ENCODE measurements at places on chromosomes 16 and 17.
A peak's percentile ranks its signal among the peaks of the same experiment; 100 is the strongest.

GRCh38 chr17:79845601-79845949, 6.3 kb upstream of the CBX4 start:
- no peak for DNase-seq

GRCh38 chr16:4460936-4461249, 13.5 kb downstream of the NMRAL1 start:
- DNase-seq = no peak

DNA sequence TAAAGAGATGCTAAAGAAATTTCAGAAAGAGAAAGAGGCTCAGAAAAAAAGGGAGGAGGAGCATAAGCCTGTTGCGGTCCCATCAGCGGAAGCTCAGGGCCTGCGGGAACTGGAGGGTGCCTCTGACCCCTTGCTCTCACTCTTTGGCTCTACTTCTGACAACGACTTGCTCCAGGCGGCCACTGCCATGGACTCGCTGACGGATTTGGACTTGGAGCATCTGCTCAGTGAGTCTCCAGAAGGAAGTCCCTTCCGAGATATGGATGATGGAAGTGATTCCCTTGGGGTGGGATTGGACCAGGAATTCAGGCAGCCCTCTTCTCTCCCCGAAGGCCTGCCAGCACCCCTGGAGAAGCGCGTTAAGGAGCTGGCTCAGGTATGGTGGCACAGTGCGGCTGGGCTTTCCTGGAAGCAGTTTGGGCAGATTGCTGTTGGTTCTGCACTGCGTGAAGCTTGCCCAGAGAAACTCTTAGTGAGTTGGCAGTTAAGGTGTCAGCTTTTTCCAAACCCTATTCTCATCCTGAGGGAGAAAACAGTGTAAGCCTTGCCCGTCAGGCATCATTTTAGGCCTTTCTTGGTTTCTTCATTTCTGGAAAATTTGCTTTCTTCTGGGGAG, 13.6 kb downstream of the UBN1 start:
- no peak for DNase-seq

DNA sequence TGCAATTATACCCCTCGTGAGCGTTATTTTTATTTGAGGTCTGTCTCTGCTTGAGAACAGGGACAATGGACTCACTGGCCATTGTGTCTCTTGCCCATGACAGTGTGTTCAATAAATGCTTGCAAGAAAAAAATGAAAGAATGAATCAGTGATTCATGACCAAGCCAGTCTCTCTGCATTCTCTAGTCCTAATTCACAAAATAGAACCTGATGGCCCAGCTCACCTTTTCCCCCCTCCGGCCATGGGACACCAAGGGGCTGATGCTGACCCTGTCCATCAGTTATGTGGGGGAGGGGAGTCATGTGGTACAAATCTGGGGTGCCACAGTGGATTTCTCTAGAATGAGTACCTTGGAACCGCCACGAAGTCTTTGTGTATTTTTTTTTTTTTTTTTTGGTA, 38.2 kb downstream of the CCDC42 start:
- DNase-seq = no peak

DNA sequence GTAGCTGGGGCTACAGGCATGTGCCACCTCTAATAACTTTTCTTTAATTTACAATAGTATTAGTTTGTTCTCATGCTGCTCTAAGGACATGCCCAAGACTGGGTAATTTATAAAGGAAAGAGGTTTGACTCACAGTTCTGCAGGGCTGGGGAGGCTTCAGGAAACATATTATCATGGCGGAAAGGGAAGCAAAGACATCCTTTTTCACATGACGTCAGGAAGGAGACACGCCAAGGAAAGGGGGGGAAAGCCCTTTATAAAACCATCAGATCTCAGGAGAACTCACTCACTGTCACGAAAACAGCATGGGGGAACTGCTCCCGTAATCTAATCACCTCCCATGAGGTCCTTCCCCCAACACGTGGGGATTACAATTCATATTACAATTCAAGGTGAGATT, 18.3 kb downstream of the IL4R start:
- DNase-seq = no peak

DNA sequence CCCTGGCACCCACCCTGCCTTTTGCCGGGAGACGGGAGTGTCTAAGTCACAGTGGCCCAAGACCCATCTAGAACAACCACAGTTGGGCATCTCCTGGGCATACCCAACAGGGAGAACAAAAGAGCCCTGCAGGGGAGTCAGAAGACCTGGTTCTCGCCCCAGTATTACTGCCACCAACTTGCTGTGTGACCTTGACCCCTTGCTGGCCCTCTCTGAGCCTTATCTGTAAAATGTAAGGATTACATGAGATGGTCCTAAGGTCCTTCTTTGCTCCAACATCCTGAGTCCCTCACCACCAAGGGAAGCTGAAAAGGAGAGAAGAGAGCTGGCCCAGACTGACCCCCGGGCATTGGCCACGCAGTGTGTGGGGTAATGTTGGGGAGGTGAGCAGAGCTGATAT, 119.0 kb downstream of the CCT6B start:
- no peak for DNase-seq

GRCh38 chr16:79261944-79262552, 338.5 kb downstream of the MAF start:
- no peak for DNase-seq

DNA sequence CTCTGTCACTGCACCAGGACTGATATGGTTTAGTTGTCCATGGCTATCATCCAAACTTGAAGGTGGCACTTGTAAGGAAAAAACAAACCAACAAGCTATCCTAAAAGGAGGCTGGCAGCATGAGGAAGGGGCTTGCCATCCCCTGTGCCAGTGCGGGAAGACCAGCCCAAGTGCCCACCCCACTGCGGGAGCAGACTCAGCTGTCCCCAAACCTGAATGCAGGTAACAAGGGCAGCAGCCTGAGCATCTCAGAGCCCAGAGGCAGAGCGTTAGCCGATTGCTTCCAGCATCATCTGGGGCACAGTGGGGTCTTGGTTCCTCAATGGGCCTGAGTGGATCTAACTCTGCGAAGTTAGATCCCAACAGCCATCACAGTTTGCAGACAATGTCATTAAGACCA, 29.2 kb upstream of the C16orf78 start:
- no peak for DNase-seq

- no peak for DNase-seq
These were observed 2.1 kb downstream of the SECTM1 start for GRCh38 chr17:82331345-82331939.

- no peak for DNase-seq
These were observed 11.9 kb downstream of the SBK1 start for GRCh38 chr16:28304214-28304613.

GRCh38 chr17:3316836-3317235, 18.7 kb upstream of the OR3A1 start:
- no peak for DNase-seq

GRCh38 chr16:62966626-62967025, 930.4 kb upstream of the CDH8 start:
- DNase-seq = no peak

- no peak for DNase-seq
These were observed 22.9 kb downstream of the PRR11 start for GRCh38 chr17:59178266-59178985.

DNA sequence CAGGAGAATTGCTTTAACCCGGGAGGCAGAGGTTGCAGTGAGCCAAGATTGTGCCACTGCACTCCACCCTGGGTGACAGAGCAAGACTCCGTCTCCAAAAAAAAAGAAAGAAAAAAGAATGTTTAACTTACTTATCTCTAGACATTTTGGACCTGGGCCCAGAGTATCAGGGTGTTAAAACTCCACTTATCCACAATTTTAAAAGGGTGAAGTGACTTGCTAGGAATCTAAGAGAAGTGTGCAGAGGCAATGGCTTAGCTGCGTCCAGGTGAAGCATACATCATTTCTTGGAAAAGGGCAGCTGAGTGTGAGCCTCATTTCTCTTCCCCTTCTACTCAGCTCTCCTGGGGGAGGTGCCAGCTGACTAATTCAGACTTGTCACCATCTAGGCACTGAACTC, 25.1 kb downstream of the ALDH3A2 start:
- DNase-seq = no peak

DNA sequence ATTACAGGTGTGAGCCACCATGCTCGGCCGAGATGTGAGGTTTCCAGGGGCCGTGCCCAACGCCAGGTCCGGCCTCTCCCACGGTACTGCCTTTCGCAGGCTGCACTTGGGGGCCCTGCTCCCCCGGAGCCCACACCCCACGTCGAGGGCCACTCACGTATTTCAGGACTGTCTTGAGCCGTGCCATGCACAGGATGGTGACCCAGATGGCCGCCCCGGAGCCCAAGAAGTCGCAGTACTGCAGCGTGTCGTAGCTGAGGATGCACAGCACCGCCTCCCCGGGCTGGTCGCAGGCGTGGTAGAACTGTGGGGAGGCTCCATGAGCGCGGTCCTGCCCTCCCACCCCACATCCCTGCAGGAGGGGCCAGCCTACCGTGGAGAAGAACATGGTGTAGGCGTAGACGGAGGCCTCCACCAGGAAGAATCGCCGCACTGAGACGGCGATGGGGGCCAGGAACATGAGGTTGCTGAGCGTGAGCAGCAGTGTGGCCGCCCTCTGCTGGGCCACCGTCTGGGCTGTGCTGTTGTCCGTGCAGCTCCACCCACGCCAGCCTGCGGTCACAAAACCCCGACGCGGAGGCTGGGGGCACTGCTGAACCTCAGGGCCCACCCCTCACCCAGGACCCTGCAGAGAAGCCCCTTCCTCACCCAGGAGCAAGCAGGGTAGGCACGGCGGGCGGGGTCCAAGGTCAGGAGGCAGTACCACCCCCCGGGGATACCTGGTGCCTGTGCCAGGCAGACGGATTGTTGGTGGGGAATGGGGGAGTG, 3.7 kb upstream of the MRPL28 start:
- DNase-seq = no peak

GRCh38 chr17:83088909-83089308, 9.5 kb downstream of the METRNL start:
- DNase-seq = no peak

DNA sequence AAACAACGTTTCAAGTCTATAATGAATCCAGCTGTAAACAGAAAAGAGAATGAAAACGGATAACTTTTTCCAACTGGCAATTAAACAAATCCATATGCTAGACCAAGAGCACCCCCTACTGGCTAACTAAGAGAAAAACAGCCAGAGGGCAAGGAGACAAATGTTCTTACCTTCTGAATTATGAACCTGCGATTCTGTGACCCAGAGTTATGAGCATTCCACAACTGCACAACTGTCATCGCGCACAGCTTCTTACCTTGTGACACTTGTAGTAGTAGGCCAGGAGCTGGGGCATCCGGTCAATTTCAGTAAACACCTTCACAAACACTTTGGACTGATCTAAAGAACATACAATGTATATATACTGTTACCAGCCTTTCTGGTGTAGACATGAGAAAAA, 18.6 kb downstream of the COG7 start:
- no peak for DNase-seq

- no peak for DNase-seq
These were observed 50.6 kb downstream of the MARF1 start for GRCh38 chr16:15592324-15592723.

DNA sequence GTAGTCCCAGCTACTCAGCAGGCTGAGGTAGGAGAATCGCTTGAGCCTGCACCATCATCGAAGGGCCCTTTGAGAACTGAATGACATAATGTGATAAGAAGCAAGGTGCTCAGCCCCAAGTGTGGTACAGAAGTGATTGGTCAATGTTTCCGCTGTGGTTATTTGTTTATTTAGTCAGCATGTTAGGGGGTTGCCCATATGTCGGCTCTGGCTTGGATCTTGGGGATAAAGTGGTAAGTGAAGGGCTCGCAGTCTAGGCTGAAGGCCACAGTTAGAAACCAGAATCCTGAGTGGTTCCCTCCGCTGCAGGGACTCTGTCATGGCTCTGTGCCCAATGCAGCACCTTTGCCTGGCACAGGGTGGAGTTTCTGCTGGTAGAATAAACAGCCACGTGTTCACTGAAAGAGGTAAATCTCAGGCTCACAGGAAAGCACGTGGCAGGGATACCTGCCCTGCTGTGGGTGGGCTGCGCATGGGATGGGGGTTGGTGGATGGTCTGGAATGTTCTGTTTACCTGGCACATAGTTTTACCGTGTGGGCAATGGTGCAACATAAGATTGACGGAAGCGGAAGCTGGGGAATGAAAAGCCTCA, 35.4 kb downstream of the SYT17 start:
- DNase-seq = peak; percentile 80

DNA sequence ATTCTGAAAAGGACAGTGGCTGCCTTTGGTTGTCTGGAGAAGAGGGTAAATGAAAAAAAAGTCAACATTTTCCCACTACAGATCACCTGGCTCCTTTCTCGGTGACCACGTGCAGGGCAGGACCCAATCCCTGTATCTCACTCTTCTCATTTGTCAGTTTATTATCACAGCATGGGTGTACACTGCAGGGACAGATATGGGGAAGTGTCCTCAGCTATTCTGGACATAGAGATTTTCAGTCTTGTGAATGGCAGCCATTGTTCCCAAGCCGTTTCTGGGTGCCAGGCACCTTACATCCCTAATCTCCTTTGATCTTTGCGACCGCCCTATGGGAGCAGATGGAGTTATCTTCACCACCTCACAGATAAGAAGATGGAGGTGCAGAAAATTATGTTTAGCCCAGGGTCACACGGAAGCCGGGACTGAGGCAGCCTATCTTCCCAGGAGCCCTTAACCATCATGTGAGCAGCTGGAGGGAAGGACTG, 7.2 kb downstream of the ADORA2B start:
- no peak for DNase-seq

DNA sequence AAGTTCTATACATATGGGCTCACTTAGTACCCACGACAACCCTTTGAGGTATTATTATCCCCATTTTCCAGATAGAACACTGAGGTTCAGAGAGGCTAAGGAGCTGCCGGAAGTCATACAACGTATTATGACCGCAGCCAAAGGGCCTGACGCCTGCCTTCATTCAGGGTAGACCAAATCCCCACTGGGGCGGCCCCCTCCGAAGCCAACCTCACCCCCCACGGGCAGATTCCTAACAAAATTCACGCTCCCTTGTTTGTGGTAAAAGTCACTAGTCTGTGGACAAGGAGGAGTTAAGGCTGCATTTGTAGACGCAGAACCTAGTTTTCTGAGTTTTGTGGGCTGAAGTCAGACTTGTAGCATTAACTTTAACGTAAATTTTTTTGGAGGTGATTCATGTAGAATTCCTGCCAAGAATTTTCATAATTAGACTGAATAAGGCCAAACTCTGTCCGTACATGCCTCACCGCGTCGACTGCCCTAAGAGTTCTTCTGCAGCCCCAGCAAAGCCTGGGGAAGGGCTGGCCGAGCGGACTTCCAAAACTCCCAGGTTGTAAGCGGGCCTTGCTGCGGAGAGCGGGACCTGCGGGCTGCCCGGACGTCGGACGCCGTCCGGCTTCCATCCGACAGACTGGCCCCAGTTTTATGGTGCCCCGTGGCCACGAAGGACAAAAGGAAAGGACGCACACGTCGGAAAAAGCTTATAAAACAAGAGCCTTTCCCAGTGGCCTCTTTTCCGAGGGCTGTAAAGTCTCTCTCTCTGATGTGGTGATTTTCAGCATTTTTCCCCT, 75.7 kb downstream of the NXN start:
- no peak for DNase-seq

GRCh38 chr16:3494386-3494973, 809 bp downstream of the C16orf90 start:
- no peak for DNase-seq

DNA sequence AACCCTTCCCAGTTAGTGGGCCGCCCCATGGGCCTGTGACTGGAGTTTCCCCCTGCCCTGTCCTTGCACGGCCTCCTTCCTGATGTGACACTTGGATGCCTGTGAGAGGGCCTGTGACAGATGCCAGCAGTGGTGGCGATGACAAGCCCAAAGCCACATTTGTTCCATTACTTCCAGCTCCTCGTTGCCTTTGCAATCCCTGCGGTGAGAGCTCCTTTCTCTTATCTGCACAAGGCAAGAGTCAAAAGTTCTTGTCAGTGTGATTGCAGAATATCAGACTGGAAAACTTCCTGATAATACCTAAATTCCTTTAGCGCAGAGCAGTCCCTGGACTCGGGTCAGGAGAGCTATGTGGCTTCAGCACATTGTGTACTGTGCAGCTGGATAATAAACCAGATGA, 54.4 kb upstream of the ARHGAP44 start:
- DNase-seq = no peak

Measured in left lobe of liver (tissue), 2 donors.